ENCODE measurements at places on chromosomes 2 and 18.
A peak's percentile ranks its signal among the peaks of the same experiment; 100 is the strongest.

DNA sequence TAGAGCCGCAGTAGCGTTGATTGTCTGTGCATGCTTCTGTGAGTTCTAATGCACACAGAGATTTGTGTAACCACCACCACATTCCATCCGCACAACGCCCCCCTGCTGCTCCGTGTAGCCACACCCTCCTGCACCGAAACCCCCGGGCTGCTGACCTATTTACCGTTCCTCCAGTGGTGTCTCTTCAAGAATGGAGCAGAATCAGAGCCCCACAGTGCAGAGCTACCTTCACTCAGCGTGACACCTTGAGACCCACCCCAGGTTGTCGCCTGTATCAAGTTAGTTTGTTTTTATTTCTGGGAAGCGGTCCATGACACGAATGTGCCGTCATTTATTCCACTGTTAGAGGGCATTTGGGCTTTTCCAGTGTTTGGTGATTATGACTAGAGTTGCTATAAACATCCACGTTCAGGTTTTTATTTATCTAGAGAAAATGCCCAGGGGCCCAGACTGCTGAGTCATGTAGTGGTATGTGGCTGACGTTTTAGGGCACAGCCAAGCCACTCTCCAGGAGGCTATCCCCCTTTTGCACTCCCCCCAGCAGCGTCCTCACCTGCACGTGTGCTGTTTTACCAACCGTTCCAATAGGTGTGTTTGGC is 266.8 kb downstream of the NDUFA10 start:
- no peak for DNase-seq

- no peak for DNase-seq
Measured at GRCh38 chr2:223598994-223599639, 3.0 kb downstream of the SCG2 start.

- DNase-seq, result no peak
Measured at GRCh38 chr2:101408925-101409324, 21.6 kb upstream of the CREG2 start.

DNA sequence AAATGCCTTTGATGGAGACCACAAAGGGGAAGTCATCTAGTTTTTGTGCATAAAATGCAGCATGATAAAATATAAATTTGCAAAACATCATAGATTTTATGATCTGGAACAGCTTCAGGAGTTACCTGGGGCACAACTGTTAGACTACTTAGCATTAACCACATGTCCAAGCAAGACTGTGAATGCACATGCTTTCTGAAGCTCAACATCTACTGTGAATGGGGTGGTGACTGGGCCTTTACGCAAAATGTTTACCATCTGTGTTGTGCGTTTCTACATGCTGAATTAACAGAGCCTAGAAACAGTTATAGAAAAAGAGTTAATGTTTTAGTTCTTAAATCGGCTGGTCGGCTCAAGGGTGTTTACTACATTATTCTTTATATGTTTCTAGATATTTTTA is 45.5 kb downstream of the KCTD1 start:
- DNase-seq, result no peak

DNA sequence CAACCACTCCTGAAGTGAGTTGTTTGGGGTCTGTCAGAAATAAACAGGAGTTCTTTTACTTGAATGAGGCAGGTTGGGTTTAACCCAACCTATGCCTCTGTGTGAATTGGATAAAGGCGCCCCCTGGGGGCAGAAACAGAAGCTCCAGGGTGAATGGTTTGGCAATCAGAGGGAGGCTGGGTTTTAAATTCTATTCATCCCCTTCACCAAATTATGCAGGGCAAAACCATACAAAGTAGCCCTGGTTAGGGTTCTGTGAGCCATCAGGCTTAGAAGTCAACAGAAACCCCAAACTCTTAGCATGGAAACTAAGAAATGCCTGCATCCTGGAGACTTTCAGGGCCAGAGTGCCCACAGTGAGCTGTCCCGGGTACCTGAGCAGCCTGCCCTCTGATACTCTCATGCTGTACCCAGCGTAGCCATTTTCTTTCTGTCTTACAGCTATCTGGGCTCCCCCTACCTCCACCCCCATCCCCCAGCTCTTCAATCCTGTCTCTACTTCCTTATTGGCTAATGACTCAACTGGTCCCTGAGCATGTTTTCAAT is 241.5 kb downstream of the ICOS start:
- no peak for DNase-seq

DNA sequence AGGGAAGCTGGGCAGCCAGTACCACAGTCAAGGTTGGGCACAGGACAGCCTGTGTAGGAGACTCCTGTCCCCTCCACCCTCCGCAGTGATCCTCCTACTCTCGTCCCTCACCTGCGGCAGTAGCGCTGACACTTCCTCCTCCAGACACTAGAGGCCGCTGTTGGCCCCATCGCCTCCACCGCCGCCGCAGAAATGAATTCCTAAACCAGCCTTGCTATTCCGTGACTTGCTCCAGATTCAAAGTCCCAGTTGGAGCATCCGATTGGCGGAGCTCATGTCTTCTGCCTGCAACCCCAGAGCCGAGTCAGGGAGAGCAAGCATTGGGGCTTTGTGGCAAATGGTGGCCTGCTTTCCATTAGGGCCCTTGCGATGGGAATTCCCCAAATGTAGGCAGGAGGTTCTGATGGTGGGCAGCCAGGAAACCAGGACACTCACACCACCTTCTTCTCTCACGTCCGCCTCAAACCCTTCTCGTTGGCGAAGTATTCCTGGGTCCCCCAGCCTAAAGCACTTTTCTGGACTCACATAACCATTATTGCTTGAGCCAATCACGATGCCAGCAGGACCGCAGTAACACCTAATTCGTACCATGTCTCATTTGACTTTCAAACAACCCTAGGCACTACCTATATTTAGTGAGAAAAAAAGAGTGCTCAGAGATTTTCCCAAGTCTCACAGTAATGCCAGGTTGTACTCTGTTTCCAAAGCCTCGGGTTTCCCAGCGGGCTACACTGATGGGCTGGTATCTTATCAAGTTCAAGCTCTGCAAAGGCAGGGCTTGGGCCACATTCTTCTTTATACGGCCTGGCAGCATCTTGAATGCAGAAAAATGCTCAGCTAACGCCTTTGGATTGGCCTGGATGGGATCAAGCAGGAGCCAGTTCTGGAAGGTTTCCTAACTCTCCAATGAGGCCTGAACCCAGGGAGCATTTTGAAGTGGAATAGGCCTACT is 1.2 kb upstream of the DNAJB2 start:
- DNase-seq, result peak; percentile 33

GRCh38 chr2:127932199-127932876 is 46.6 kb upstream of the AMMECR1L start:
- peak; percentile 9 for DNase-seq

DNA sequence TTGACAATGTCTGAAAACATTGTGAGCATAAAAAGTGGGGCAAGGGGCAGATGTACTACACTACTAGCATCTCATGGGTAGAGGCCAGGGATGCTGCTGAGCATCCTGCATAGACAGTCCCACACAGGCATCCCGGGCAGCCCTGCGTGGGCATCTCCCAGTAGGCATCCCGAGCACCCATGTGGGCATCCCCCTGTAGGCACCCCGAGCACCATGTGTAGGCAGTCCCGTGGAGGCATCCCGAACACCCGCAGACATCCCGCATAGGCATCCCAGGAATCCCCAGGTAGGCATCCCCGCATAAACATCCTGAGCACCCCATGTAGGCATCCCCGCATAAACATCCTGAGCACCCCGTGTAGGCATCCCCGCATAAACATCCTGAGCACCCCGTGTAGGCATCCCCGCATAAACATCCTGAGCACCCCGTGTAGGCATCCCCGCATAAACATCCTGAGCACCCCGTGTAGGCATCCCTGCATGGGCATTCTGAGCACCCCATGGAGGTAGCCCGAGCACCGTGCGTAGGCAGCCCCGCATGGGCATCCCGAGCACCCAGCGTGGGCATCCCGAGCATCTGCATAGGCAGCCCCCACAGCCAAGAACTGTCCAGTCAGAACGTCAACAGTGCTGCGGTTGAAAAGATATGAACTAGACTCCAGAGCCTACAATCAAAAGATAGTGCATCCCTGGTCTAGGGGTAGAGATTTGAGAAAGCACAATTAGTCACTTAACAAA is 273.5 kb downstream of the NBAS start:
- no peak for DNase-seq

GRCh38 chr2:227351639-227352038 is 26.6 kb downstream of the MFF start:
- no peak for DNase-seq

- no peak for DNase-seq
Measured at GRCh38 chr2:239326831-239327535, 73.8 kb downstream of the HDAC4 start.

DNA sequence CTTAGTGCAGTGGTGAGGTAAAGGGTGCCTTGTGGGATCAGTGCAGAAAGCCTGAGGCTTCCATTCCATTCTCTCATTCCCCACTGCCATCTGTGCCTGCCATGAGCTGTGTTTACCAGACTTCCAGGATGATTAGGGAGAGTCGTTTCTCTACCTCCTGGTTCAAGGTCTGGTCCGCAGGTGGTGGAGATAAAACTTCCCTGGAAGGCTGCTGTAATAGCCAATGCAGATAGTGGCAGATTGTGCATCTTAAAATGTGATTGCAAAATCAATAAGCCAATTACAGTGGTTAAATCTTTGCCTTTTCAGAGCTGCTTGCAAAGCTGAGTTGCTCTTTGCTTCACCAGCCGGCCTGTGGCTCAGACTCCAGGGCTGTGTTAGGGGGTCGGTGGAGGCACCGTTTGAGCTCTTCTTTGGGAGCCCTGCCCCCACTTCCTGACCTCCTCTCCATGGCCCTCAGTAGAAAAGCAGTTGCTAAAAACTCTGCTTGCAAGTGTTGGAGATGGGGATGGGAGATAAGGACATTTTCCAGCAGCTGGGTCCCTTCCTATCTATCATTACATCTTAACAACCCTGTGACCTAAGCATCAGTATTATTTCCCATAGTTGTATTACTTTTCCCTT is 95.2 kb upstream of the HS6ST1 start:
- DNase-seq, result no peak

GRCh38 chr2:16096962-16097361 is 156.6 kb downstream of the MYCN start:
- no peak for DNase-seq

DNA sequence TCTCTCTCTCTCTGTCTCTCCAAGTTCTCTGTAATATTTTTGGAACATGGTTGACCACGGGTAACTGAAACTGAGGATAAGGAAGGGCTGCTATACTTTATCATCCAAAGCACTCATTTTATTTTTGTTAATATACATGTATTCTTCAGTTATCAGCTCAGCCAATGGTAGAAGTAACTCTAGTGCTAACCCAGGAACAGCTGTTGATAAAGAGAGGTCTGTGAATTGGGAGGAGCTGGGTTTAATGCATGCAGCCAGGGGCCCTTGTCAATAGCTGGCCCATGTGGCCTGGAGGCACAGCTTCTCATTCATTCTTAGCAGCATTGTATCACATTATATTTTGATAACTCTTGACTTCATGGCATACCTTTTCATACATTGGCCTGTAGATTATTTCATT is 401.6 kb downstream of the EPHA4 start:
- no peak for DNase-seq

GRCh38 chr2:85547089-85547858 is 8.3 kb downstream of the MAT2A start:
- DNase-seq, result no peak

DNA sequence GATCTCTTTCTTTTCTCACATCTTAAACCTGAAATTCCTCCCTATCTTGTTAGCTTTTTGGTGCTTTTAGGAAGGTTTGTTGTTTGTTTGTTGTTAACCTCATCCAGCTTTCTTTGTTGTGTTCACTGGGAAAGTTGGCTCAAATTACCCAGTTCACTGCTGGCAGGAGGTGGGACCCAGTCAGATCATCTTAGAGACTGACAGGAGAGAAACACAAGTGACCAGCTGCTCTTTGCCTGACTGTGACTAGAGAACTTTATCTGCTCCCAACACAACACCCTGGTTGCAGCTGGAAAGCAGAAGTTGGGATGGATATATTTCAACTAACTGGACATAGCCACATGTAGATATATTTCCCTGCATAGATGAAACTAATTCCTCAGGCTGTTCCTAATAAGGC is 10.0 kb downstream of the MAPK4 start:
- DNase-seq, result no peak

GRCh38 chr18:49843778-49844625 is 30.7 kb upstream of the ACAA2 start:
- DNase-seq, result no peak

GRCh38 chr18:13437034-13437433 is 218.5 kb downstream of the LDLRAD4 start:
- DNase-seq, result no peak

GRCh38 chr18:7598167-7599047 is 31.3 kb downstream of the PTPRM start:
- no peak for DNase-seq

- no peak for DNase-seq
Measured at GRCh38 chr2:189681903-189682302, 7.4 kb downstream of the ANKAR start.

DNA sequence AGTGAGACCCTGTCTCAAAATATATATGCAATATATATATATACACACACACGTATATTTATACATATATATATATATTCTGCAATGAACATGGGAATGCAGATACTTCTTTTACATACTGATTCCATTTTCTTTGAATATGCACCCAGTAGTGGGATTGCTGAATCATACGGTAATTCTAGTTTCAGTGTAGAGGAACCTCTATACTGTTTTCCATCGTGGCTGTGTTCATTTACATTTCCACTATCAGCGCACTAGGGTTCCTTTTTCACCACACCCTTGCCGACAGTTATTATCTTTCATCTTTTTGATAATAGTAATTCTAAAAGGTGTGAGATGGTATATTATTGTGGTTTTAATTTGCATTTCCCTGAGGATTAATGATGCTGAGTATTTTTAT is 52.3 kb upstream of the SLC39A10 start:
- DNase-seq, result no peak

DNA sequence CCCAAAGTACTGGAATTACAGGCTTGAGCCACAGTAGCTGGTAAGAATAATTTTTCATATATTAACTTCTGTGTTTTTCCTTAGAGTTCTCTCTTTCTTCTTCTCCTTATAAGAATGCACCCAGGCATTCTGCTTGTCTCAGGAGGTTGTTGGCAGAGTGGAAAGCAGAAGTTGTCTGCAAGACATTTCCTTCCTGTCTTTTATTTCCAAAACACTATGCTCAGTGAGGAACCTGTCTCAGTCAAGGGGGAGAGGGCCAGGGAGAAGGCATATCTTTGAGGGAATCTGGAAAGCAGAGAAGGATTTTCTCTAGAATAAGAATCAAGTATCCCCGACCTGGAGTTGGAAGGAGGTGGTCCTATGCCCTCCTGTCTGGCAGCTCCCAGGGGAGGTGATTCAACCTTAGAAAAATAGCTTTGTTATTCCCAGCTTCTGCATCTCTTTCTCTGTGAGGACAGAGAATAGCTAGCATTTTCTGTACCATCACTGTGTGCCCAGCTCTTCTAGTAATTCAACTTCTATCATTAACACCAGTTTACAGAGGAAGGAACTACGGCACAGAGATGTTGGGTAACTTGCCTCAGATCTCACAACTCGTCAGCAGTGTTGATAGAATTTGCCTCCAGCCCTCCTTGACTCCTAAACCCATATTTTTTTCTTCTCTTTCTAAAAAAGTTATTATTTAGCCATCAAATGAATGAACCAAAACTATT is 3.8 kb upstream of the LPIN2 start:
- DNase-seq, result no peak

All from AG04449 (cell line).